ENCODE measurements at places on chromosomes 5 and 9.

- DNase-seq: no peak
These were observed 116.6 kb downstream of the KLHL3 start for GRCh38 chr5:137619191-137619870.

DNA sequence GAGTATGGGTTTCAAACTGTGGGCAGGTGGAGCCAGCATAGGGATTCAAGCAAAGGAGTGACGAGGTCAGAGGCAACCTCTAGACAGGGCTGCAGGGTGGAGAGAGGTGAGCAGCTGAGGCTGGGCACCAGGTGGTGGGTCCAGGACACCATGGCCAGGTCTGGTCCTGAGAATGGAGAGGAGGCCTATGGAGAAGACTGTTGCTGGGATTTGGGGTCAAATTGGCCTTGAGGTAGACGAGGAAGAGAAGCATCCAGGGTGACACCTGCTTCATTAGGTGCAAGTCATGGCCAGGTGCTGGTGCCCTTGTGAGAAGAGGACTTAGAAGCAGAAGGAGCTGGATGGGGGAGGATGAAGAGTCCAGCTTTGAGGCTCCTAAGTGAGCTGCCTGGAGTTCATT, 99.6 kb downstream of the NSG2 start:
- DNase-seq: no peak

DNA sequence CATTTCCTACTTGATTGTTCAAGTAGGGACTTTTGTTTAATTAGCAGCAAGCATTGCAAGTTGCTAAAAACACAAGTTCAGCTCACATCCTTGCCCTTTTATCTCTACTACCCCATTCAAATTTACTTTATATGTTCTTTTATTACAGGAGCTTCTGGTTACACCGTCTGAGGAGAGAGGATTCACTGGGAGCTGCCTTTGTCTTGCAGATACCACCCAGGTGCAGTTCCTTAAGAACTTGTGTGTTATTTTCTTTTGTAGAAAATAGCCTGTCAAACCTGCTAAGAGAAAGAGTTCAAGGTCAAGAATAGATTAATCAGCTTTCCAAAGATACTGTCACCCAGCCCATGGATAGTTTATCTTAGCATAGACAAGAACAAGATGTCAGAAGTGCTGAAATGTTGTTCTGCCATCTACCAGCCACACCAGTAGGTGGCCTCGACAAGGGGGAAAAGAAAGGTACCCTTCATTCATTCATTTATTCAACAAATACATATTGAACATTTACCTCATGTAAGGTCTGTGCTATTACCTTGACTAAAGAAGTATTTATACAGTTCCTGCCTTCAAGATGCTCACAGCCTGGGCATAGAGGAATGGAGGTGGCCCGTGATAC, 750.3 kb downstream of the MAT2B start:
- no peak for DNase-seq

DNA sequence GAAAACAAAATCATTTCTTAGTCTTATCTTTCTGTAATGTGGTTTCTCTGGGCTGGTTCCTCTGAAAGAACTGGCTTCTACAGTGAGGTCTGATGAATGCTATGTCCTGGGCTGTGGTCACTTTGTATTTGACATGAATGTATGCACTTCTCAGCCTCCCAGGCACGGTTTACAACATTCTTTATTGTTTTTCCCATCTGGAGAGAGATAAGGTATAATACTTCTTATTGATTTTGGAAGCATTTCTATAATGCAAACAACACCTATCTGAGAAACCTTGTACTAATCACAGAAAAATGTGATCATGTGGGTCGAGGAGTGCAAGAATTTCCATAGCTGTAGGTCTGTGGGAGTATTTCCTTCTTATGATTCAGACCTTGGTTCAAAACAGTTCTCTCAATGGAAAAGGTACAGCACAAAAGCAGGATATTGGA, 46.9 kb downstream of the ACTBL2 start:
- no peak for DNase-seq

- DNase-seq: no peak
These were observed 35.9 kb upstream of the SLC1A3 start for GRCh38 chr5:36570301-36571095.

DNA sequence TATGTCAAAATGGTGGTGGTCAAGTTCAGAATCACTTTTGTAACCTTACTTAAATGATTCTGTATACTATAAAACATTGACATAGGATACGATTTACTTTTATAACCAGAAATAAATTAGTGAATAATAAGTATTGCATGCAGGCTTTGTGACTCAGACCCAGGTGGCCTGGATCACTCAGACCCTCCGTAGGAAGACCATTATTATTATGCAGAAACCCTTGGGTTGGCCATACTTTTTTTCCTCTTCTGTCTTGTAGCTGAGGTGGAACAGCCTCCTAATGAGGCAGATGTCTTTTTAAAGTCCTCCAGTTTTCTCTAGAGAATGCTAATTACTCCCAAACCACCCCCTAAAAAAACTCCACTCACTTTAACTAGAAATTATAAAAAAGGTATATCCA, 121.9 kb downstream of the LPAR1 start:
- no peak for DNase-seq

GRCh38 chr5:77936365-77936693, 160.2 kb upstream of the TBCA start:
- no peak for DNase-seq

GRCh38 chr5:59123595-59124561, 541.0 kb downstream of the RAB3C start:
- DNase-seq: no peak

- DNase-seq: no peak
These were observed 5.6 kb downstream of the BNC2 start for GRCh38 chr9:16864649-16865434.

DNA sequence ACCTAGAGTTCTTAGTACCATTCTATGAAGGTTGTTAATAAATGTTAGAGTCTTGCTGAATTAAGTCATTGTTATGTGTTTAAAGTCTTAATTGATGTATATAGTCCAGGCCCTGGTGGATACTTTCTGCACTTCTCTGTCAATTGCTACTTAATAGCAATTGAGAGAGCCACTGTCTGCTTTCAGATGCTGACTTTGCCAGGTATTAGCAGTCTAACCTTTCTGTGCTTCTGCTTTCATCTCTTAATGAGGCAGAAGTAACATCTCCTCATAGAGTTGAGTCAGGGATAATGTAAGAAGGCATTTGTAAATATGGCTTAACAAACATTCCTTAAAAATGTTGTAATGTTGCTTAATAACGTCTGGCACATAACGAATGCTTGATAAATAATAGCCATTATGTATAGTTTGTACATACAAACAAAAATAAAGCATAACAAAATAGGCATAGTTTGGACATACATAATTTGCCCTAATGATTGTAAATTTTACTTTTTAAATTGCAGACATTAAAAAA, 28.3 kb downstream of the RASGRF2 start:
- DNase-seq: no peak

DNA sequence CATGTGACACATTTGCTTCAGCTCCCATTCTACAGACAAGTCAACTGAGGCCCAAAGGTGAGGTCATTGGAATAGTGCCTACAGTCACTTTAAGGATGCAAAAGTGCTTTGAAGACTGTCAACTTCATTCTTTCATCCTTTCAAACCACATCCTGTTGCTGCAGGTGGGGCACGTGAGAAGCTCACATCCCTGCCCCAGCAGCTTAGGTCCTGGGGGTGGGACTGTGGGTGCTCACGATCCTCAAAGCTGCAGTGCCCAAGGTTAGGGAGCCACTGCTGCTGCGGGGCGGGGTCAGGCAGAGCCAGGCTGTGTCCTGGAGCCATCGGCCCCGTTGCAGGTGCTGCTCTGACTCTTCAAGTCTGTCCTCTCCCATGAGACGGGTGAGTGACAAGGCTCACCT, 57.9 kb upstream of the IER5L start:
- DNase-seq: no peak

DNA sequence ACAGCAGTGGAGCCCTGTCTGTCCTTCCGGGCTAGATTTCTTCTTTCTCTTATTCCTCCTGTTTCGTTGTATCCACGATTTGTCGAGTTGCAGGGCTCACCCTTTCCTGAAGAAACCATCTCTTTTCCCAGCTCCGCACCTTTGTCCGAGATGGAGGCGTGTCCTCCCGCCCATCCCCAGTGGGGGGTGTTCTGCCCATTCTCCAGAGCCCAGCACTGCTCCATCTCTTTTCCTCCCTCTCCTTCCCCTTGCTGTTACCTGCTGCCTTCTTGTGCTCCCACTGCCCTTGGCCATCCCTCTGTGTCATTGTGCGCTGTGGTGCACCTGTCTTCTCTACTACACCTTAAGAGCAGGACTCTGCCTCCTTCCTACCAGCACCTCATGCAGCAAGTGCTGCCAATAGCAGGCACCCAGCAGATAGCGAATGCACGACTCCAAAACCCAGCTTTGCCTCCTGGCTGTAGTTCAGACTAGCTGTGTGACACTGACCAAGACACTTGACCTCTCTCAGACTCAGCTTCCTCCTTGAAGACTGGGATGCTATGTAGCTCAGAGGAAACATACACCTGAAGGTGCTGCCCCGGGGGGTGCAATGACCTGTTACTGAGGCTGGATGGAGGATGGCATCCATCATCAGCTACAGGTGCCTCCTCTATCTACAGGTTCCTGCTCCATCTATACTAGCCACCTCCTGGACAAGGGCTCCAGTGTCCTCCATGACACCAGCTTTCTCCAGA, 8.9 kb downstream of the OR13J1 start:
- no peak for DNase-seq

DNA sequence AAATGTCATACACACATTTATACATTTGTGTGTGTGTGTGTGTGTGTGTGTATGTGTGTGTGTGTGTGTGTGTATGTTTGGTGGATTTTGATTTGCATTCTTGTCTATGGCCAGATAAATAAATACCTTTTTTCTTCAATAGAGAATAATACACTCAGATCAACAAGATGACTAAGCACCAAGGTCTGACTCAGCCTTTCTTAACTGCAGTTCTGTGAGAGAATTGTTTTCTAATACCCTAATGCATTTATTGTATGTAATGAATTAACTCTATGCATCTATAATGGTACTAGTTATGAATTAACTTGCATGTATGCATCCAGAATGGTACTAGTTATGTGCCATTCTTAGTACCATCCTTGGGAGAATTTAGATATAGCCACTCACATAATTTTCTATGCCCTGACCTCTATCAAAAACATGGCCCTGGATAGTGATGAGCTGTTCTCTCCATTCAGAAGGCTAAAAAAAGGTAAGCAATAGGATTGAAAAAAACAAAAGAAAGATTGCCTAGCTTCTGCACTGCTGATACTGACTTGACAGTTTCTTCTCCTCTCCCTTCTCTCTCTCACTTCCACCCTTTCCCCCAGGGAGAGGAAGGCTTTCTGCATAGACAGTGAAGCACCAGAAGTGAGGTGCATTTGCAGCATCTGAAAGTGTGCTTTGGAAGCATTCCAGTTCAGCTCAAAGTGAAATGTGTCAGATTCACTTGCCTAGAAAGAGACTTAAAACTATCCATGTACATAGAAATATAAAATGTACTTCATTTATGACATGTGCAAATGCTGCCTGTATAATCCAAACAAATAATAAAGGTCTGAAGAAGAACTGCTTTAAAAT, 55.1 kb upstream of the CCDC112 start:
- peak; percentile 29 for DNase-seq

DNA sequence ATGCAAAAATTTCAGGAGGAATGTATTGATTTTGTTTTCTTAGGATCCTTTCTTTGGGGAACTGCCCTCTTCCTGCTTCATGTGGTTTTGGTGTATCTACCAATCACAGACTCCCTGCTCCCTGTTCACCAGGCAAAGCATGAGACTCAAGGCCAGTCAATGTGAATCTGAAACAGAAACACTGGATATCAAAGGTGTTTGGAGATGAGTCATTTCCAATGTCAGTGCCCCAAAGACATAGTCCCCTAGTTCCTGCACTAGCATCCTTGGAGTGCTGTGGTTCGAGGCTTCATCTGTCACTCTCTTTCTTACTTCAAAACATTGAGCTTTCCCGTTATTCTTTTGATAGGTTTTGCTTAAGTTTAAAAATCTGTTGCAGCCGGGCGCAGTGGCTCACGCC, 8.1 kb downstream of the PPP3R2 start:
- DNase-seq: peak; percentile 68

GRCh38 chr9:33202552-33203201, 35.5 kb upstream of the B4GALT1 start:
- peak; percentile 57 for DNase-seq

DNA sequence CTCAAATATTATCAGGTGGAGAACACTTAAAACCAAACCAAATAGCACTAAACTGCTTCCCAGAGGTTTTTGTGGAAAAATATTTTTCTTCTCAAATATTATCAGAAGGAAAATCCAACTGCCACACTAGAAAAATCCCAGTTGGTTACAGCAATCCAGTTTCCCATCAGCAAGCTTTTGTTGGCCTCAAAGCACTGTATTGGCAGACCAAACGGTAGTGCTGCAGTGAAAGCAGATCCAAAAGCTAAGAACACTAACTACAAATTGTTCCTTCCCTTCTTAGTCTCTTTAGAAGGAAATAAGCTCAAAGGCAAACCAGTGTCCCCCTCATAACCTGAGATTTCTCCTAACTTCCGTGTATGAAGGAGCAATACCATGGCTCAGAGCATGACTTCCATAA, 105.3 kb downstream of the TRIM36 start:
- no peak for DNase-seq

- no peak for DNase-seq
These were observed 520 bp downstream of the PRRX2 start for GRCh38 chr9:129665814-129666520.

- no peak for DNase-seq
These were observed 20.2 kb upstream of the GLIS3 start for GRCh38 chr9:4320021-4320420.

- no peak for DNase-seq
These were observed 108.4 kb downstream of the ENTREP1 start for GRCh38 chr9:69433392-69433791.

- no peak for DNase-seq
These were observed 83.7 kb upstream of the SLC12A2 start for GRCh38 chr5:127999909-128000308.

DNA sequence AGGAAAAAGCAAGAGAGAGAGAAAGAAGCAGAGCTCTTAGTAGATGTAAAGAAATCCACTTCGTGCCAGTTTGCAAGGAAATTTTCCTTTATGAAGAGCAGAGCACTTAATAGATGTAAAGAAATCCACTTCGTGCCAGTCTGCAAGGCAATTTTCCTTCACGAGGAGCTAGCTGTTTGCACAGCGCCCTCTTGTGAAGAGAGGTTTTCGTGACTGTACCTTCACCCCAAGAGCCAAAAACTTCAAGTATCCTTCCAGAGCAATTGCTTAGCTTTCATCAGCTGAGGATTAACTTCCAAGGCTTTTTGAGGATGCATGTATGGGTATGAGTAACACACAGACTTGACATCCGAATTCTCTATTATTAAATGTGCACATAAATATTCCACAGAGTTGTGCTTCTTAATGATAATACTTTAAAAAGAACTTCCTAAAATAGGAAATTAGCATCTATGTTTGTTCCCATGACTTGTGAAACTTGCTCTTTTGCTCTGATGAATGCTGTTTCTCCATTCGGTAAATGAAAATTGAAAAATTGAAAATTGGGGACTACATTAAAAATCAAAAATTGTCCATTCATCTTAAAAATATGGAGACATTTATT, 525.6 kb downstream of the PDE4D start:
- peak; percentile 60 for DNase-seq

Measured in suppressor macrophage treated with lipopolysaccharide for 4 hours (primary cell).